ENCODE measurements at places on chromosomes 2 and 18.

- no peak overlapping the region for H3K27ac ChIP-seq
- H3K4me1 ChIP-seq = peaks cover 35% of the 10 kb centered on the region
- no peak overlapping the region for H3K4me3 ChIP-seq
- peaks cover 5% of the 10 kb centered on the region for H3K27me3 ChIP-seq
- no peaks in the 10 kb centered on the region for H3K36me3 ChIP-seq
These were observed 1.3 kb downstream of the GBX2 start for GRCh38 chr2:236166796-236167296.

DNA sequence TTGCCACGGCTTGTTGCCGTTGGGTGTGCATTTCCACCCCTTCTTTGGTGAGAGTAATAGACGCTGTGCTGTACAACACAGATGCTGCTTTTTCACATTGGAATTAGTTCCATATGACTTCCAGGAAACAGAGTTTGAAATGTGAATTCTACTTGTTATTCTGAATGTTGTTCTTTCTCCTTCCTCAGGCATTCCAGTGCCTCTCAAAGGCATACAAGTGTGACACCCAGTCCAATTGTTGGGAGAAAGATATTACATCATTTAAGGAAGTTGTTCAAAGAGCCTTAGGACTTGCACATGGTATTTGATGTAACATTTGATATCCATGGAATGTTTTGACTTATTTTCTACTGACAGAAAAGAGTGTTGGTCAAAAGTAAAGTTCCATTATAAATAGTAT lies 134.4 kb upstream of the LTBP1 start:
- H3K4me1 ChIP-seq = no peaks in the 10 kb centered on the region
- no peak overlapping the region for H3K4me3 ChIP-seq
- DNase-seq = no peak
- no peak overlapping the region for H3K27ac ChIP-seq
- no peaks in the 10 kb centered on the region for H3K36me3 ChIP-seq
- H3K27me3 ChIP-seq = no peaks in the 10 kb centered on the region

DNA sequence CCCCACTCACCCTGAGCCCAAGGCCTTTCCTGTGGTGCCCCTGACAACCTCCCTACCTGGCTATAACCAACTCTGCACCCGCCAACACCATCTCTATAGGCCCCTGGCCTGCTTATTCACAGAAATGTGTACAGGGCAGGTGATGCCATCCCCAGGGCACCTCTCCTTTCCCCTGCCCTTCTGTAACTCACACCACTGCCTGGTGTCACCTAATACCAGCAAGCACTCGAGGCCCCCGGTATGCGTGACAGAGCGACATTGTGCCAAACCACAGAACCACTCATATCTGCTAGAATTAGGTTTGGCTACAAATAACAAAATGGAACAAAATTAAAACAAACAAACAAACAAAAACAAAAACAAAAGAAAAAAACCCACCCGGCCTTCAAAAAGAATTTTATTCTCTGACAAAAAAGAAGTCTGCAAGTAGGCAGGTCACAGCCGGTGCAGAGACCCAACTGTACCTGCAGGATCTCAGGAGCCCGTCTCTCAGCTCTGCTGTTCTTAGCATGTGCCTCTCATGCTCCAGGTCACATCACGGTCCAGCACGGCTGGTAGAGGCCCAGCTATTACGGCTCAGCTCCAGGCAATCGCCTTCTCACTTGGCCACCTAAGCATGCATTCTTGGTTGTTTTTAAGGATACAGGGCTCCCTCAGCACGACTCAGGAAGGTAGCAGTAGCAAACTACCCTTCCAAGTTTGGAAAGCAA lies 51.4 kb downstream of the FAM178B start:
- H3K36me3 ChIP-seq = no peaks in the 10 kb centered on the region
- H3K27me3 ChIP-seq = no peaks in the 10 kb centered on the region
- H3K4me3 ChIP-seq = no peak overlapping the region
- no peaks in the 10 kb centered on the region for H3K4me1 ChIP-seq
- DNase-seq = no peak
- no peak overlapping the region for H3K27ac ChIP-seq

- H3K27ac ChIP-seq = no peak overlapping the region
- no peaks in the 10 kb centered on the region for H3K4me1 ChIP-seq
- H3K36me3 ChIP-seq = no peaks in the 10 kb centered on the region
- H3K4me3 ChIP-seq = no peak overlapping the region
- no peak for DNase-seq
These were observed 166.2 kb downstream of the FTCDNL1 start for GRCh38 chr2:199684832-199685231.

DNA sequence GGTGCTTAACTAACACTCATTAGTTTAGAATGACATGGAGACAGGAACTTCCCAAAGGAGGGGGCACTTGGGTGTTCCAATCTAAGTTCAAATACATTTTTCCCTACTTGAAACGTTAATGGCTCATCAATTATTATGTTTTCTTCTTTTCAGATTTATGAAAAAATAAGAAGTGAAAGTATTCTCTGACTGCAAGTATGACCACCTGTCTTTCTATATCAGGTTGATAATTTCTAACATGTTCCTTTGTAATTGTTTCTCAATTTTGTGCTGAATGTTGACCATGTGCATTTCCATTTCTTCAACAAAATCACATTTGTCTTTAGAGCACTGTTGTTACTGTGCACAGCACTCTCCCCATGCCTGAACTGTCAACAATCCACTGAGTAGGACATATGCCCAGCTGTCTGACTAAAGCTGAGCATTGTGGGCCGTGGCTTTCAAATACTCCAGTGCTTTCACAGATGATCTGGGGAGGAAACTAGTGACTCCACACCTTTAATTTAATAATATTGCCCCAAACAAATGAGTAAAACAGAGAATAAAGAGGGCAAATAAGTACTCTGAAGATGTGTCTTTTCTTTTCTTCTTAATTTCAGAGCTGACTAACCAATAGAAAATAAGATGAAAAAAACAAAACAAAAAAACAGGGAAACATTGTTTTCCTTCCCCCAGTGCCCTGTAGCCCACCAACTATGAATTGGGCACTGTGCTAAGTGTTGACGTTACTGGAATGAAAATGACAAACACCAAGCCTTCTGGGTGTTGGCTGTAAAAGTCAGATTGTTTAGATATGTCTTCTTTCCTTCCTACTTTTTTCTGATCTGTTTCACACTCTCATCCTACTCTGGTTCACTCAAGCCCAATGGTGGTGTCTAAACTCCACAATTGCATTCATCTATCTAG lies 16.0 kb downstream of the LANCL1 start:
- H3K4me3 ChIP-seq = no peak overlapping the region
- no peaks in the 10 kb centered on the region for H3K4me1 ChIP-seq
- H3K36me3 ChIP-seq = no peaks in the 10 kb centered on the region
- no peaks in the 10 kb centered on the region for H3K27me3 ChIP-seq

DNA sequence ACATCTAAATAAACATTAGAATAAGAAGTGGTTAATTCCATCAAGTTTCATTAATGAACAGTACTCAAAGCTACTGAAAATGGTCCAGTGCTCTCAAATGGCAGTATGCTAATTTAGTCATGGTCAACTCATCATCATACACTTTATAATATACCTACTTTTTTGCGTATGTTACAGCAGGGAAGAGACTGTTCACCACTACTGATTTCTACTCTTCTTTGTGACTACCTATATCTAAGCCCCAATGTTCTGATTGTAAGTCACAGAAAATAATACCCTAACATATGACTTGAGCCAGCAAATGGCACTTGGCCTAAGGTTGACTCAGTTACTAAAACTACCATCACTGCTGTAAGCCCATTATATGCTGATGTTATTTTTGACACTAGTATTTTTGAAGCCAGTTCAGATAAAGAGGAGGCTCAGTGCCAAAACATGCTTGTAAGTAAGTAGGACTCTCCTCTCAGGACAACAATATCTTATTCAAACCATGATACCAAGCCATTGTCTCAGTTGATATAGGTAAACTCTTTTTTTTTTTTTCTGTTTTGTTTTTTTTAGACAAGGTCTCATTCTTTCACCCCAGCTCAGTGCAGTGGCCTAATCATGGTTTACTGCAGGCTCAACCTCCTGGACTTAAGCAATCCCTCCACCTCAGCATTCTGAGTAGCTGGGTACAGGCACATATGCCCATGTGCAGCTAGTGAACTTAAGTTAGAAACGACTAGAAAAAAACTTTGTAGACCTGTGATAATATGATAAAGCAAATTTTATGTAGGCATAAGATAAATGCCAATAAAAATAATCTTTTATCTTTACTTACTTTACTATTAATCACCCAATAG lies 266.9 kb downstream of the ZNF385B start:
- no peaks in the 10 kb centered on the region for H3K36me3 ChIP-seq
- no peak overlapping the region for H3K4me3 ChIP-seq
- no peak overlapping the region for H3K27ac ChIP-seq
- H3K27me3 ChIP-seq = no peaks in the 10 kb centered on the region

Measured in tibial nerve (tissue), 4 donors.